Stimulated activated CD8-positive, alpha-beta memory T cell treated with anti-CD3 and anti-CD28 coated beads, Interleukin-2, amount 100 ng/mL, for 1 hour (primary cell): ENCODE measurements at places on chromosomes 6 and 20.

DNA sequence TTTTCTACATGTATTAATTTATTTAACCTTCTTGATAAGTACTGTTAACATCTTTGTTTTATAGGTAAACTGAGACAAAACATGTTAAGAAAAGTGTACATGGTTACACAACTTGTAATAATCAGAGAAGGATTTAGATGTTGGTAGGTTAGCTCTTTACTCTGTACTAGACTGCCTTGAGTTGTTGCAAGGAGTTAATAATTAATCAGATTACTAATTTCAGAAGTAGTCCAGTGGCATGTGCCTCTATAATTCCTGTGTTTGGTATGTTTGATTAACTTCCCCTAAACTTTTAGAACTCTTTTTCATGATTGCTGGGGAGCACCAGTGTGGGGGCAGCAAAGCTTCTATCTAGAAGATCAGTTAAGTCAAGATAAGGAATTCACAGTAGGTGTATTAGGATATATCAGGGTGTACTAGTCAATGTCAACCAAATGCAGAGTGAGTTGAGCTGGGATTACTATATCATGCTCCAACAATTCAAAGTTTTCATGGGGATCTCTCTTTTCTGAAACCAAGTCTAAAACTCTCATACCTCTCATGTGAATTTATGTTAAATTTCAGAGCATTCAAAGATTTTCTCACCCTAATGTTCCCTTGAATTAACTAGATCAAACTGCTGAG is 129.7 kb upstream of the AHI1 start:
- DNase-seq = no peak

GRCh38 chr6:169188475-169188874 is 65.2 kb downstream of the THBS2 start:
- no peak for DNase-seq

GRCh38 chr6:108872141-108872557 is 23.9 kb downstream of the ARMC2 start:
- no peak for DNase-seq

DNA sequence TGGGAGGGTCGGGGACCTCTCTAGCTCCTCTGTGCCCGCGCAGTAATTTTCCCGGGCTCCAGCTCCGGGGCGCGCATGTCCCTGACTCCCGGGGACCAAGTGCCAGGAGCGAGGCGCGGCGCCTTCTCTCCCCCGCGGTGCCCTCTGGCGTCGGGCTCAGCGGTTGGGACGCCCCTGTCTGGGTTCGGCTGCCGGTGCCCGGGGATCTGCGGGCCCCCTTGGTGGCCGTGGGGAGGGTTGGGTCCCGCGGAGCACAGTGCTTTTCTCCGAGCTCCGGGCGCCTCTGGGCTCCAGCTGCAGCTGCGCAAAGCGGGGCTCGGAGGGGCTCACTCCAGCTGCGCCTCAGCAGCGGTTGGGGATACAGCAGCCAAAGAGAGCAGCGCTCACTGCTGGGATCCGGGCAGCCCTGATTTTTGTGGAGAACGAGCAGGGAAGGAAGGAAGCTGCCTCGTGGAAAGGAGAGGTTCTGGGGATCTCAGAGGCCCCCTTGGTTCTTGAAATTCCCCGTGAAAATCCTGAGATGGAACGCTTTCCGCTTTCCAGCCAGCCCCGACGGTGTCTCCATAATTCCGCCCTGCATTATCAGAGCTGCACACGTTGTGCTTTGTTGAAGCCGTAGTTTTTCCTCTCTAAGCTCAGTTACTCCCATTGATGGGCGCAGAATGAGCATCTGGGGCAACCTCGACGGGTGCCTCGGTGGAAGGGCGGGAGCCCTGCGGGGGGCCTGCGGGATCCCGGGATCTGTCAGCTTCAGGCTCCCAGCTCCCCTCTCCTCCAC is 861 bp downstream of the PPP1R14C start:
- no peak for DNase-seq

DNA sequence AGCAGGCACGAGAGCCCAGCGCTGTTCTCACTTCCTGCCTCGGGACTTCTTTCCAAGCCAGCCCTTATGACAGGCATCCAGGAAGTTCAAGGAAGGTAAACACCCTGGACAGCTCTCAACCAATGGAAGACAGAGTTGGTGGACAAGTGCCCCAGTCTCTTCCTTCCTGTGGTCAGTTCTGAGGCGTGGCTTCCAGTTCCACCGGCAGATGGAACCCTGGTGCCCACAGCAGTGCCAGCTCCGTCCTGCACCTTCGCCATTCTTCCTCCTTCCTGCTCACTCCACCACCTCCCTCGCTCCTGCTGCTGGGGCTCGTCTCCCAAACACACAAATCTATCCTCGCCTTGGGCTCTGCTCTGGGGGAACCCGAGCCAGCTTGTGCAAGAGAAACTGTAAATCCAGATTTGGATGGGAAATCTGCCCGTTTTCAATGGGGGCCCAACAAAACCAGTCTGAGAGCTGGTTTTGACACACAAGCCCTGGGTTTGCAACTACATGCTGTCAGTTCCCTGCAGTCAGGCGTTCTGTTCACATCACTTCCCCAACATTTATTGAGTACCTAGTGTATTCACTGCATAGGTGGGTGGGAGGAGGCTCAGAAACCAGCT is 162.7 kb downstream of the GRM4 start:
- no peak for DNase-seq

DNA sequence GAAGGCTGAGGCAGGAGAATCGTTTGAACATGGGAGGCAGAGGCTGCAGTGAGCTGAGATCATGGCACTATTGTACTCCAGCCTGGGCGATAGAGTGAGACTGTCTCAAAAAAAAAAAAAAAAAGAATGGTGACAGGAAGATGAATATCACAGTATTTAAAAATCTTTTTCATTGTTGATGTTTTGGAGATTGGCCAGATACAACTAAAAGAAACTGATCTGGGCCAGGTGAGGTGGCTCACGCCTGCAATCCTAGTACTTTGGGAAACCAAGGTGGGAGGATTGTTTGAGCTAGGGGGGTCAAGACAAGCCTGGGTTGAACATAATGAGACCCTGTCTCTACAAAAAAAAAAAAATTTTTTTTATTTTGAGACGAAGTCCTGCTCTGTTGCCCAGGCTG is 52.1 kb downstream of the TRAF3IP2 start:
- no peak for DNase-seq

DNA sequence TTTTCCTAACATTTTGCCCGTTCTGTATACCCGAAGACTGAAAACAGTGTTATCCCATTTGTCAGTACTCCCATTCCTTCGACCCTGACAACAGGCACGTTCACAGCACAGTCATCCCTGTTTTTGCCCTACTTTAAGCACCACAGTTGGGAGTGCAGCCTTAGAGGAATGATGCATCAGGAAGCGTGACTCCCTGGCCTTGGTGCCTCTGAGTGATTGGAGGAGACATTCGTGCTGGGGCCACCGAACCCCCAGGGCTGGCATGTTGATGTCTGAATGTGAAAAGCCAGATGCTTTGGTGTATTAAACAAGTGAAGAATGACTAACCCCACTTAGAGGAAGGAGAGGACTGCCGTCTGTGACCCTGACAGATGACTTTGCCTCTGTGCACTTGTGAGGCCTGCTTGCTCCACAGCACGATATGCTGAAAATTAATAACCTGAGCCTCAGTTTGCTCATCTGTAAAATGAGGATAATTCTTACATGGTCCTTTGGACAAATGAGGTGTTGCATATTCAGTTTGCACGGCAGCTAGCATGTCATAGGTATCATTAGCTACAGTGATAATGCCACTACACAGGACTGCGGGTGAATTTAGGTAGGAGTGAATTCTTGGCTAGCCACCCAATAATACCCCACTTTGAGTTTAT is 36.0 kb downstream of the STK35 start:
- no peak for DNase-seq

DNA sequence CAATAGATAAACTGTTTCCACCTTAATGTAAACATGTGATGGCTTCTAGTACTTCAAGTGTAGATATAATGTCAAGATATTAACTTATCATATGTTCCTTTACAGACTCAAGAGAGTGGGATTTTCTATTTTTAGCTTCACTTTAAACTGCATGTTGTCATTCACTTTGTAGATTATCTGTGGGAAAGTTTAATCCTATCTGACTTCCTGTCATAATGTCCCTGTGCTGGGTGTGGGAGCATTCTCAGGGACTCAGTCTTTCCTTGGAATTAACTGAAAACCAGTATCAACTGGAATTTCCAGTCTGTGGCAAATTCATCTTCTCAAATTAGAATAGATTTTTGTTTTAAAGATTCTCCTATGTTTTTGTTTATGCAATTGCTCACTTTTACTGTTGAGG is 226.1 kb upstream of the FERMT1 start:
- DNase-seq = no peak

GRCh38 chr20:8265588-8265987 is 133.5 kb downstream of the PLCB1 start:
- no peak for DNase-seq

GRCh38 chr6:19597809-19598320 is 239.3 kb upstream of the ID4 start:
- no peak for DNase-seq

GRCh38 chr6:56334937-56335336 is 87.6 kb upstream of the COL21A1 start:
- DNase-seq = no peak

- DNase-seq = no peak
Observed at GRCh38 chr6:123007885-123008284, 11.8 kb downstream of the CLVS2 start.

GRCh38 chr6:123306334-123306733 is 310.3 kb downstream of the CLVS2 start:
- no peak for DNase-seq

DNA sequence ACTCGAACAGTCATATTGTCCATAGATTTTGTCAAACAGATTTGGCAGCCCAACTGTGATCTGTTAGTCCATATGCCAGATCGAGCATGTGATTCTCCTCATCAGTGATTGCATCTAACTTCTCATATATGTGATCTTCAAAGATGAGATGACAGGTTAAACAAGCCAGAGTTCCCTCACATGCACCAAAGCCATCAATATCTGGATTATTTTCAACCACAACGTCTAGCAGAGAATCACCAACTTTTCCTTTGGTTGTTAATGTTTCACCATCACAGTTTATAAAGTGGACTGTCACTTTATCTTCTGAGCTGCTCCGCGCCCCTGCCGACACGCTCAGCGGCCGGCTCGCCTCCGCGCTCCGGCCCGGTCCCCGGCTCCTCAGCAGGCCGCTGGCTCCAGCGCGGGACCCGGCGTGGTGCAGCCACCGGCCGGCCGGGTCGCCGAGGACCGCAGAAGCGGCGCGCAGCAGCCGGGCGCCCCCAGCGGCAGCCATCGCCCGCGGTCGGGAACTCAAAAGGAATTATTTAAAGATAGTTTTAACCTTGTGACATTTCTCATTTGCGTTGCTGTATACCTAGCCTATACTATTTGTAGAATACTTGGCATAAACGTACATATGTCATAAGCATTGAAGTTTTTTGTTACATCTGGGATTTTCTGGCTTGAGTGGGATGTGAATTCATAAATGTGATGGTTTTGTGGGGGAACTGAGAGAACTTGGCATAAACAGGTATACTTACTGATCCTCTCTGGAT is 40.1 kb upstream of the DYNLRB1 start:
- peak; percentile 6 for DNase-seq

DNA sequence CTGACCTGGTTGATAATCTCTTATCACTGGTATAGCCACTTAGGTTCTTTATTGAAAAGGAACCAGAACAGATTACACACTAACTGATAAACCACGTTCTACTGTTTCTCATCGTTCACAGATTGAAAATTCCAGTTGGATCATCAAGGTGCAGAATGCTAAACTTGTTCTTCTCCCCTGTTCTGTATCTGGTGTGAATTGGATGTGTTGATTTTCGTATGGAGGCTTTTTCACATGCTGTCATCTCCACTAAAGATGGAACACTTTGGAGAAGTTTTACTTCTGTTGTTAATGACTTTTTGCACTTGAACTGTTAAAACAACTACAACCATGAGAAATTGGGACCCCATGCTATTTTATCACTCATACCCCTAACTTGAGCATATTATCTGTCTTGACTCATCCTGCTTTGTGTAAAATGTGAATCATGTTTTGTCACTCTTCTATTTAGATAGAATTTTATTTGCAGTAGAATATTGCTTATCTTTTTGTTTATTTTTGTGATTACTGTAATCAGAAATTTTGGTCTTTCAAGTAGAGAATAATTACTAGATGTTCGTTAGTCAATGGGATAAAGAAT is 17.5 kb downstream of the VAPB start:
- DNase-seq = no peak

DNA sequence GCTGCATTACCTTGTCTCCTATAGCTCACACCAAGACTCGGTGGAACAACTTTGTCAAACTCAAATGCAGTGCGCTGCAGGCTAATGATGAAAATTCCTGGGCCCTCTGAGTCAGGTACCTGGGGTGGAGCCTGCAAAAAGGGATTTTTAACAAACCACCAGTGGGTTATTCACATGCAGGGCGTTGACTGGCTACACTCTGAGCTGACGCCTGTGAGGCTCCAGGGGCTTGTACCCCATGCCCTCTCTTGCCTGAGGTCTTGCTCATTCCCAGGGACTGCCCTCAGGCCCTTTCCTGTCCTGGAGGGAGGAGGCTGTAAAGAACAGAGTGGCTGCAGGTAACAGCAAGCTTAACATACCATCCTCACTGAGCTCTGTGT is 9.2 kb downstream of the GTSF1L start:
- DNase-seq = no peak

DNA sequence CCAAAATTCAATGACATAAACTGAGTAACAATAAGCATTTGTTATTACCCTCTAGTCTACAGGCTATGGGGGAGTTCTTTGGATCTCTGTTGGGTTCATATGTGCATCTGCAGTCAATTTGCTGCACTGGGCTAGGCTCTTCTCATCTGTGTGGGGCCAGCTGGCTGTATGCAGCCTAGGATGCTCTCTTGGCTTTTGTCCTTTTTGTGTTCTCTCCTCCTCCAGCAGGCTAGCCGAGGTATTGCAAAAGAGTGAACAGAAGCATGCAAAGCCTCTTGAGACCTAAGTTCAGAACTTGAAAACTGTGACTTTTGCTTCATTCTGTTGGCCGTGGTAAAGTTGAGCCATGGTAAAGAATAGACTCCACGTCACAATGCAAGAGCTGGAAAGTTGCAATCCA is 62.8 kb upstream of the FOXO3 start:
- DNase-seq = no peak

DNA sequence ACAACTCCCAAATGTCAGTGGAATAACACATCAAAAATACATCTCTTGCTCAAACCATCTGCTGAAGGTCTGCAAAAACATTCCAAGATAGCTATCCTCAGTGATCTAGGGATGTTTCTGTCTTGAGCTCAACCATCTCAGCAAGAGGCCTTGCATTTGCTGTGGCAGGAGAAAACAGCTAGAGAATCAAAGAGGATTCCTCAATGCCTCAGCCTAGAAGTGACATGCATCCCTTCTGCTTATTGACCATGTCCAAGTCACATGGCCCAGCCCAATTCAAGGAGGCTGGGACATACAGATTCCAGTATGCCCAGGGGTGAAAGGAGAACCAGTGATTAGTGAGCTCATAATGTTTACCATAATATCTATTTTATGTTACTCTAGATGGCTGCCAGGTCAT is 269.5 kb downstream of the PLCB1 start:
- DNase-seq = no peak
